ENCODE measurements at places on chromosomes 13 and 19.

- DNase-seq, result no peak
Measured at GRCh38 chr19:6429419-6430221, 3.9 kb downstream of the SLC25A41 start.

DNA sequence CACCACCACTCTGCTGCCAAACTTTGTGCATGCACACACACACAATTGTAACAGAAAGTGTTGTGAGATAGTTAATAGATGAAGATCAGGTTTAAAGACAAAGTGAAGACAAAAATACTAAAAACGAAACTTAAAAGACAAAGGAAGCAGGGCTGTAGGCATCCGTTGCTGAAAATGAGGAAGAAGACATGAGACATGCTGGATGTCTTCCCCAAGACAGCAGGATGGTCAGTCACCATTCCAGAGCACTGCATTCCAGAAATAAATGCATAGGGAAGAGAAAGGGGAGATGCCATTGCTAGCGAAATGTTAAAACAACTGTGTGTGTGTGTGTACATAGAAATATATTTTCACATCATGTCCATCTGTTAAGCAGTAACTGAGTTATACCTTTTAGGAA lies 520.1 kb downstream of the SUCLA2 start:
- DNase-seq, result no peak

DNA sequence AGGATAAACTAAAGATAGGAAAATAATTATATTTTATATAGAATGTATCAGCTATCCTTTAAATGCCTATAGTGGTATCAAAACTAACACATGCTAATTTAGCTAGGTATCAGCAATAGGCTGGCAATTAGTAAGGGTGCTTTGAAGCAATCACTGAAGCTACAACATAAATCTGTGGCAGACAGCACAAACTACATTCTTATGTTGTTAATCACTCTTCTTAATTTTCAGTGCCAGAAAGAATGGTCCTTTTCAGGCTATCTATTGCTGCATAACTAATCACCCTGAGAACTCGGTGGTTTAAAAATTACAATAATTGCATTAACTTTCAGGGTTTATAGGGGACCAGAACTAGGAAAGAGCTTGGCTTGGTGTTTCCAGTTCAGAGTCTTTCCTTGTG lies 963.1 kb downstream of the EFNB2 start:
- no peak for DNase-seq

- DNase-seq, result no peak
Measured at GRCh38 chr13:109783815-109784589, 2.4 kb downstream of the IRS2 start.

DNA sequence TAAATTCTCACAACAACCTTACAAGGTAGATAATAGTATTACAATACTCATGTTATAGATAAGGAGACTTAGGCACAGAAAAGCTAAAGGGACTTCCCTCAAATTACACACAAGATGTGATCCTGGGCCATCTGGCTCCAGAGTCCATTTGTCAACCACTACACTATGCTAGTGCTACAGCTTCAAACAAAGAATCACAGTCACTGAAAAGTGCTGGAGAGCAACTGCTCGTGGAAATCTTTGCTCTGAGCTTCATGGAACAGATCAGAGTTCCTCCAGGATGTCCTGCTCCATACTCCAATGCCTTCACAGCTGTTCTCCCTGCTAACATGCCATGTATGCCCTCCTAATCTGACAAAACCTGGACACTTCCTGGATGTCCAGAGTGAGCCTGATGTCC lies 271.2 kb downstream of the ENOX1 start:
- no peak for DNase-seq

GRCh38 chr19:52734331-52734892 lies 432 bp downstream of the ZNF611 start:
- DNase-seq, result no peak

DNA sequence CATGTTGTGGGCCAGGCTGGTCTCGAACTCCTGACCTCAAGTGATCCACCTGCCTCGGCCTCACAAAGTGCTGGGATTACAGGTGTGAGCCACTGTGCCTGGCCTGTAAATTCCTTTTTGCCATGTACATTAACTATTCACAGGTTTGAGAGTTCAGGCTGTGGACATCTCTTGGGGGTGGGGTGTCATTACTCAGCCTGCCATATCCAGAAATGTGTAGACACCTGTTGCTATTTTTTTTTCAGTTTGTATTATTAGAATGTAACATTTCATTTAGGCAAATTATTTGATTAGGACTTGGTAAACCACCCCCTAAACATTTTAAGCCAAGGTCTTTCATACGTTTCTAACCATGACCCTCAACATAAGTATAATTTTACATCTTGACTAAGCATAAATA lies 20.5 kb downstream of the ZNF227 start:
- no peak for DNase-seq

- DNase-seq, result no peak
Measured at GRCh38 chr13:78078168-78078567, 159.5 kb upstream of the EDNRB start.

GRCh38 chr19:6378041-6378440 lies 2.3 kb upstream of the PSPN start:
- no peak for DNase-seq

- no peak for DNase-seq
Measured at GRCh38 chr19:33395561-33396550, 22.3 kb downstream of the CEBPG start.

DNA sequence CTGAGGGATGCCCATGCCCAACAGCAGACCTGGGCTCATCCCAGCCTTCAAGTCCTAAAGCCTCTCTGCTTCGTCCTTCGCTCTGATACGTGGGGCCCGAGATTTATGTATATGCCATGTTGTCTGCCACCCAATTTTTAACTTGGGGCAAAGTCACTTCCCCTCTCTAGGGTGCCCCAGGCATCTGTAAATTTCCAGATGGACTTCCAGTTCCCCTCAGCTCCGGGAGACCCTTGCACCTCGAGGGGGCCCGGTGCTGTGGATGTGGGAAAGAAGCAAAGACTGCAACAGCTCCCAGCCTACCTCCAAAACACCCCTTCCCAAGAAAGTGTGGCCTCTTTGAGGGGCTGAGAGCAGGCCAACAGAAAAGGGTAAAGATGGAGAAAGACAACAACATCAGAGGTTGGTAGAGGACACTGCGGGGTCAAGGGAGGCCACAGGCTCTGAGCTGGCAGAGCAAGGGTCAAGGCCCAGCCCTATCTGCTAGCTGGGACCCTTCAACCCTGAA lies 97.4 kb downstream of the STK24 start:
- DNase-seq, result no peak

DNA sequence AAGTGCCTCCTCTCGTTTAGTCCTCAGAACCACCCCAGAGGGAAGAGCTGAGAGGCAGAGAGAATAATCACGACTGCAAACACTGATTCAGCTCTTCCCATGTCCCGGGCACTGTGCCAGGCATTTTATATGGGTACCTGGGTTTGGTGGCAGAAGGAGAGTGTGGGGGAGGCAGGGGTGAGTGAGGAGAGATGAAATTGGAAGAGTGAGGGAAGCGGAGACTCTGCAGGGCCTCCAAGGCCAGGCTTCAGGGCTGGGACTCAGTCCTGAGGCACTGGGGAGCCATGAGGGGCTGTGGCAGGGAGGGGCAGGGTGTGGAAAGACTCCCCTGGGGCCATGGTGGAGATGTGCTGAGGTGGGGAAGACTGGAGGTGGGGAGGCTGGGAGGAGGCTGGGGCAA lies 8.7 kb downstream of the SYNGR4 start:
- DNase-seq, result peak; percentile 94

Measured in NCI-H1694 (cell line).